ENCODE measurements at places on chromosomes 7 and 10. TPM values are rescaled to one million over a fixed set of nuclear protein-coding genes. Genes with fewer than 3 reads are reported as not detected.

Gene ZNF789
- total RNA-seq: 5.2 TPM

Gene ITPRID1
- total RNA-seq: not detected

Gene HGF
- not detected for total RNA-seq

Gene MEIG1
- total RNA-seq: 1.5 TPM

Gene OR6B1
- not detected for total RNA-seq

Gene TRIM74
- total RNA-seq: 0.33 TPM

Gene OPALIN
- total RNA-seq: not detected

Gene AGK
- total RNA-seq: 31.7 TPM

Gene GIMAP5
- total RNA-seq: not detected

Gene INA
- 9.2 TPM for total RNA-seq

Gene WIPF3
- total RNA-seq: 0.68 TPM

Gene NPY4R
- not detected for total RNA-seq

Gene NME8
- total RNA-seq: not detected
